ENCODE measurements at places on chromosomes 3 and 15. TPM values are rescaled to one million over a fixed set of nuclear protein-coding genes. Genes with fewer than 3 reads are reported as not detected.

The TF gene
- total RNA-seq = 0.02 TPM

DNA sequence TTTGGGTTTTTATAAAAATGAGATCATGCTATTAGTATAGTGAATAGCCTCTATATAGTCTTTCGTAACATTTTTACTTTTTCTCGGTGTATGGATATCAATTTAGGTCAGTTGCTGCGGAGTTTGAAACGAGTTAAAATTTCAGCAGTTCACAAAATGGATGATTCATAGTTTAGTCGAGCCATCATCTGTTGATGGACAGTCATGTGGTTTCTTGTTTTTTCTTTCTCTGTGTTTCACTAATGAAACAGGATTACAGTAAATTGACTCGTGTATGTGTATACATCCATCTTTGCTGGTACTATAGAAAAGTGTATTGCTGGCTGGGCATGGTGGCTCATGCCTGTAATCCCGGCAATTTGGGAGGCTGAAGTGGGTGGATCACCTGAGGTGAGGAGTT lies 106.8 kb downstream of the IGF1R start:
- DNase-seq = no peak
- no peaks in the 10 kb centered on the region for H3K27me3 ChIP-seq
- no peak overlapping the region for H3K4me3 ChIP-seq
- H3K27ac ChIP-seq = no peak overlapping the region

The FOXB1 gene
- 0.68 TPM for total RNA-seq

The TMEM212 gene
- total RNA-seq = not detected

The TRIM42 gene
- total RNA-seq = not detected

DNA sequence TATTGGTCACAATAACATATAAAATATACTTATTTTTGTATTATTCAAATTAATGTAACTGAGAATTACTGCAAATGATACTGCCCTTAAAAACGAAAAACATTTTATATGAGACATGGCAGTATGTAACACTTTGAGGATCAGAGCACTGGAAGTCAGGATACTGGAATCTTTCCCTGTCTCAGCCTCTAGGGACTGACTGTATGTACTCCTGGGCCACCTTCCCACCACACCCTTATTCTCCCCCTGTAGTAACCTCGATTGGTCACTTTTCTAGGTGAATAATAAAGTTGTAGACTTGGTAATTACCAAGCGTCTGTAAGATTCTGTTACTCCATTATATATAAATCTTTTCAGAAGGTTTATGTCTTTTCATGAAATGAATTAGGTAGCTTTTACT lies 43.0 kb downstream of the LRRC49 start:
- H3K4me3 ChIP-seq = no peak overlapping the region
- H3K36me3 ChIP-seq = no peaks in the 10 kb centered on the region
- no peaks in the 10 kb centered on the region for H3K4me1 ChIP-seq
- DNase-seq = no peak
- H3K27me3 ChIP-seq = peaks cover 21% of the 10 kb centered on the region

The SYNPR gene
- not detected for total RNA-seq

The RTP3 gene
- total RNA-seq = not detected

DNA sequence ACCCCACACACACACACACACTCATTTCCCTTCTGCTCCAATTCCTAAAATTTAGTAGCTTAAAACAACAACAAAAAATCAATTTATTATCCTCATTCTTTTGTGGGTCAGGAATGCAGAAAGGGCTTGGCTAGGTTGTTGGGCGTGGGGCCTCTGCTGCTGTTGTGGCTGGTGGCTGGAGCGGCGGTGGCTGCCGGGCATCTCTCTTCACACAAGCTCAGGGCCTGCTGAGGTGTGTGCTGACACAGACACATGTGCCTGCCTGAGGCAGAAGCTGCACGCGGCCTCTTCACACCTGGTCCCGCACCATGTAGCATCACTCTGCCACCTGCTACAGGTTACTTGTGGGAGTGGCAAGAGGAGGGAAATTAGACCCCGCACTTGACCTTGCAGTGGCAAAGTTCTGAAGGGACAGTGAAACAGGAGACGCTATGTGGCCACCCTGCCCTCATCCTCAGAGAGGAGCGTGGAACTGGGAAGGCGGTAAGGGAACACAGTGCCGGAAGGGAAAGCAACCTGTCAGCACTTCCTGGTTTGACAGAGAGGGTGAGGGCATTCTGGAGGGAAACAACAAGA lies 64.0 kb upstream of the PRR20G start:
- no peak for DNase-seq
- no peaks in the 10 kb centered on the region for H3K27me3 ChIP-seq
- H3K4me3 ChIP-seq = no peak overlapping the region
- H3K27ac ChIP-seq = no peak overlapping the region
- no peaks in the 10 kb centered on the region for H3K36me3 ChIP-seq
- H3K4me1 ChIP-seq = no peaks in the 10 kb centered on the region

- H3K4me1 ChIP-seq = peaks cover 6% of the 10 kb centered on the region
- DNase-seq = no peak
- peaks cover 7% of the 10 kb centered on the region for H3K27me3 ChIP-seq
Measured at GRCh38 chr15:49813625-49814024, 192.8 kb downstream of the DTWD1 start.

GRCh38 chr3:159045279-159045885 lies 243.5 kb downstream of the MFSD1 start:
- DNase-seq = no peak
- no peak overlapping the region for H3K27ac ChIP-seq
- H3K4me1 ChIP-seq = no peaks in the 10 kb centered on the region
- H3K36me3 ChIP-seq = no peaks in the 10 kb centered on the region
- no peak overlapping the region for H3K4me3 ChIP-seq

- no peak overlapping the region for H3K4me3 ChIP-seq
- no peaks in the 10 kb centered on the region for H3K36me3 ChIP-seq
- DNase-seq = no peak
- H3K27me3 ChIP-seq = no peaks in the 10 kb centered on the region
- H3K27ac ChIP-seq = no peak overlapping the region
- no peaks in the 10 kb centered on the region for H3K4me1 ChIP-seq
Measured at GRCh38 chr3:76369170-76369569, 583.8 kb upstream of the ZNF717 start.

- DNase-seq = no peak
- H3K4me3 ChIP-seq = no peak overlapping the region
- H3K36me3 ChIP-seq = no peaks in the 10 kb centered on the region
- H3K27ac ChIP-seq = no peak overlapping the region
Measured at GRCh38 chr3:190721330-190721729, 141.2 kb downstream of the GMNC start.
